ENCODE measurements at places on chromosomes 16 and 17.

DNA sequence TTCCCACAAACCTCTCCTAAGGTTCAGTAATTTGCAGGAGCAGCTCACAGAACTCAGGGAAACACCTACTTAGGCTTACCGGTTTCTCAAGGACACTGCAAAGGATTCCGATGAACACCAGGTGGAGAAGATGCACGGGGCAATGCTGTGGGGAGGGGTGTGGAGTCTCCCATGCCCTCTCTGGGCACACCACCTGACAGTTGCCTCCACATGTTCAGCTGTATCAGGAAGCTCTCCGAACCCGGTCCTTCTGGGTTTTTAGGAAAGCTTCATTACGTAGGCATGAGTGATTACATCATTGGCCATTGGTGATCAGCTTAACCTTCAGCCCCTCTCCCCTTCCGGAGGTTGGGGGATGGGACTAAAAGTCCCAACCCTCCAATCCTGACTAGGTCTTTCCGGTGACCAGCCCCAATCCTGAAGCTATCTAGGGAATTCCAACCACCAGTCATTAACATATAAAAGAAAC lies 21.6 kb downstream of the C17orf58 start:
- H3K27me3 ChIP-seq: no peaks in the 10 kb centered on the region
- H3K27ac ChIP-seq: no peak overlapping the region
- H3K4me3 ChIP-seq: no peak overlapping the region
- no peaks in the 10 kb centered on the region for H3K4me1 ChIP-seq

DNA sequence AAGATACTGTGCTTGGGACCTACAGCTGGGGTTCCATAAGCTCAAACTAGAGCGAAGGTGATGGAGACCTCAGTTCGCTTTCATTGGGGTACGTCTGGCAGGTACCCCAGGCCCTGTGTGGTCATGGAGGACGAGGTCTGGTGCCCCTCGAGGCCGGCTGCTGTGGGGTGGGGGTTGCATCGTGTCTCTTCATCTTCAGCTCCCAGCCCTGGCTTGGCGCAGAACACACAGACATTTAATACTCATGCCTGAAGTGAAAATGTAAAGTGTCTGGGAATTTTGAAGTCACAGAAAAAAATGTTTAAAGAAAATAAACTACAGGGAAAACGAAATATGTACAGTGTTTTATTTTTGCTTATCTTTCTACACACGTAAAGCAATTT lies 80.5 kb downstream of the TBC1D16 start:
- H3K27me3 ChIP-seq: no peaks in the 10 kb centered on the region
- no peak overlapping the region for H3K4me3 ChIP-seq
- H3K27ac ChIP-seq: no peak overlapping the region
- H3K4me1 ChIP-seq: peaks cover 9% of the 10 kb centered on the region
- no peak for DNase-seq

GRCh38 chr17:27986805-27987684 lies 55.4 kb upstream of the NLK start:
- no peak overlapping the region for H3K4me3 ChIP-seq
- DNase-seq: no peak
- H3K27me3 ChIP-seq: peaks cover 19% of the 10 kb centered on the region
- no peaks in the 10 kb centered on the region for H3K4me1 ChIP-seq

DNA sequence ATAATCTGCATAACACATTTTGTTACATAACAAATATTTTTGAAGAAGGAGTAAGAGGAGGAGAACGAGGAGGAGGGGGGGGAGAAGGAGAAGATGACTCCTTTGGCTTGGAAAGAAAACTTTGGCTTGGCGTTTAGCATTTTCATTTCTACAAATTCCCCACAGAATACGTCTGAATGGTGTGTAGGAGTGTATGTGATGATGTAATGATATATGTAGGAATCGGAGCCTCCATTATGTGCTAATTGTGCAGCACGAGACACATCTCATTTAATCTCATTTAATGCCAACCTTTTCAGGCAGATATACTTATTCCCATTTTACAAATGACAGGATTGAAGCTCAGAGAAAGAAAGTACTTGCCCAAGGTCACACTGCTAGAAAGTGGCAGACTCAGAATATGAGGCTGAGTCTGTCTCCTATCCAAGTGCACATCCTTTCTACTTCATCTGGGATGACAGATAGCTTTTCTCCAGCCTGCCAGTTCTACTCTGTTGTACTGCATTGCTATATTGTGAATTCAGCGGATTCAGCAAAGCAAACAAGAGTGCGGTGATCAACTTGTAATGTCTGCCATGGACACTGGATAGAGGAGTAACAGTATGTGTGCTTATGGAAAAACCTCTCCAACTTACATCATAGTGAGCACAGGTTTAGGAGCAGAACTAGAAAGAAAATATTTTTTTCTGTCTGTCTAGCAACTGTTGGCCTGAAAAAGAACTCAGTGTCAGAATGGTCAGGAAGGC lies 10.4 kb upstream of the SLC47A2 start:
- H3K36me3 ChIP-seq: no peaks in the 10 kb centered on the region
- peak overlapping the region; percentile 88 for H3K27ac ChIP-seq
- no peak overlapping the region for H3K4me3 ChIP-seq
- no peak for DNase-seq
- peaks cover 11% of the 10 kb centered on the region for H3K4me1 ChIP-seq

GRCh38 chr17:29733166-29733565 lies 110.5 kb upstream of the CORO6 start:
- H3K4me1 ChIP-seq: peaks cover 25% of the 10 kb centered on the region
- no peaks in the 10 kb centered on the region for H3K36me3 ChIP-seq
- no peak overlapping the region for H3K4me3 ChIP-seq
- peak overlapping the region; percentile 99 for H3K27ac ChIP-seq
- no peaks in the 10 kb centered on the region for H3K27me3 ChIP-seq
- DNase-seq: peak; percentile 42

DNA sequence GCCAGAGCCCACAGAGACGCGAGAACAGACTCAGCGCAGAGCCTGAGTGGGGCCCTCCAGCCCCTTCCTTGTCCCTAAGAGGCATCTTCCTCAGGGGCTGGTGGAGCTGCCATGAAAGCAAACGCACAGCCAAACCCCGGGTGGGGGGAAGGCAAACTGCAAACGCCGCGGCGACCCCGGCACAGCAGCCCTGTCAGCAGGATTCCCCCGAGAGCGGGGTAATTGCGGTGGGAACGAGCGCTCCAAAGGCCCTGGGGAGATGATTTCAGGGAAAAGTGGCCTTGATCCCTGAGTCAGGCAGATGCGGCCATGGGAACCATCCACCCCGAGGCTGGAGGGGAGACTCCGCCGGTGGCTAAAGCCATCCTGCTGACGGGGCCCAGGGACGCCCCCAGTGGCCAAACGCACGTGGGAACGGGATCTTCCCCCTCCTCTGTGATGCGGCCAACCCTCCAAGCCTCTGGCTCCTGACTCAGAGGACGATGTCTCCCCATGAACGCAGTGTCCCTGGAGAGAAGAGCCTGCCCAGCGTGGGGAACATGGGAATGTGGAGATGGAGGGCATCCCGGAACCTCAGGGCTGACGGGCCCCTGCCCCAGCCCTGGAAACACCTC lies 25.1 kb downstream of the SLC7A5 start:
- peaks cover 74% of the 10 kb centered on the region for H3K36me3 ChIP-seq
- H3K27ac ChIP-seq: no peak overlapping the region
- H3K4me3 ChIP-seq: no peak overlapping the region
- no peaks in the 10 kb centered on the region for H3K4me1 ChIP-seq

DNA sequence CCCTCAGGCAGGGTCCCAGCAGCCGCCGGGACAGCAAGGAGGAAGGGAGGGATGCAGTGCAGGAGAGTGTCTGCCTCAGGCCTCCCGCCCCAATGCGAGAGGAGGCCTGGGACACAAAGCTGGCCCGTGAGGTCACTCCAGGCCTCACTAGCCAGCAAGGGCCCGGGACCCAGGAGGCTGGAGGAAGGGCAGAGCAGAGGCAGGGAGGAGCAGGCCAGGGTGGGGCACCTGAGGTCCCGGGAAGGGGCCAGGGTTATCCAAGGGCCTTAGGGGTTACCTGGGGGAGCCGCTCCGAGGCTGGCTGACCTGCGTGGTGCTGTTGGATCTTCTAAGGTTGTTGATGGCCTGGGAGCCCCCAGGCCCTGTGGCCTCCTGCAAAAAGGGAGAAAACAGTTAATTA lies 14.1 kb downstream of the CEP131 start:
- peaks cover 3% of the 10 kb centered on the region for H3K36me3 ChIP-seq
- H3K4me1 ChIP-seq: no peaks in the 10 kb centered on the region
- no peak overlapping the region for H3K4me3 ChIP-seq
- no peak overlapping the region for H3K27ac ChIP-seq
- no peaks in the 10 kb centered on the region for H3K27me3 ChIP-seq
- DNase-seq: no peak

GRCh38 chr16:84839054-84839453 lies 19.3 kb downstream of the CRISPLD2 start:
- H3K4me3 ChIP-seq: no peak overlapping the region
- H3K27me3 ChIP-seq: no peaks in the 10 kb centered on the region
- DNase-seq: peak; percentile 80
- peaks cover 42% of the 10 kb centered on the region for H3K4me1 ChIP-seq

GRCh38 chr16:79835194-79835593 lies 234.7 kb upstream of the MAF start:
- no peak overlapping the region for H3K27ac ChIP-seq
- H3K27me3 ChIP-seq: no peaks in the 10 kb centered on the region
- H3K36me3 ChIP-seq: no peaks in the 10 kb centered on the region
- no peak overlapping the region for H3K4me3 ChIP-seq
- DNase-seq: no peak

GRCh38 chr17:22221344-22221743 lies 529.0 kb downstream of the KCNJ18 start:
- no peaks in the 10 kb centered on the region for H3K36me3 ChIP-seq
- no peaks in the 10 kb centered on the region for H3K4me1 ChIP-seq
- H3K4me3 ChIP-seq: no peak overlapping the region
- no peaks in the 10 kb centered on the region for H3K27me3 ChIP-seq
- DNase-seq: no peak
- H3K27ac ChIP-seq: no peak overlapping the region
